ENCODE measurements at places on chromosomes 4 and X. TPM values are rescaled to one million over a fixed set of nuclear protein-coding genes. Genes with fewer than 3 reads are reported as not detected.

The FAM47E gene
- 6.4 TPM for total RNA-seq

The STK32B gene
- 1.3 TPM for total RNA-seq

The CD38 gene
- total RNA-seq = 8.5 TPM

The RNF212 gene
- total RNA-seq = 6.8 TPM

The C4orf51 gene
- total RNA-seq = not detected

GRCh38 chr4:56464581-56464980 is 2.8 kb upstream of the SRP72 start:
- peaks cover 34% of the 10 kb centered on the region for H3K4me1 ChIP-seq
- no peak overlapping the region for H3K27ac ChIP-seq
- no peaks in the 10 kb centered on the region for H3K27me3 ChIP-seq
- peaks cover 30% of the 10 kb centered on the region for H3K36me3 ChIP-seq
- no peak for DNase-seq

- no peak overlapping the region for H3K4me3 ChIP-seq
- no peaks in the 10 kb centered on the region for H3K27me3 ChIP-seq
- no peaks in the 10 kb centered on the region for H3K36me3 ChIP-seq
- no peaks in the 10 kb centered on the region for H3K4me1 ChIP-seq
- no peak for DNase-seq
Observed at GRCh38 chr4:72900952-72901351, 168.6 kb downstream of the COX18 start.

DNA sequence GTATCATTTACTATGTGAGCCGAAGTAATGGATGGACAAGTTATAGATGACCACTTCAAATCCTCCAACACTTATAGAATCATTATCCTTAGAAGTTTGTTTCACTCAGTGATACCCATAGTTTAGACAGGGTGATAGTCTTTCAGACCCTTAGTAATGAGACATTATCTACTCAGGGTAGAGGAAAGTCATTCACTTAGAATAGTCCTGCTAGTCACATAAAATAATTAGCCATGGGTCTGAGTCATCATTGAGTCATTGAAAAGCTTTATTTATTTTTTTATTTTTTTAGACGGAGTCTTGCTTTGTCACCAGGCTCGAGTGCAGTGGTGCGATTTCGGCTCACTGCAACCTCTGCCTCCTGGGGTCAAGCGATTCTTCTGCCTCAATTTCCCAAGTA is 321.7 kb upstream of the FSTL5 start:
- no peak for DNase-seq
- no peaks in the 10 kb centered on the region for H3K27me3 ChIP-seq
- no peaks in the 10 kb centered on the region for H3K4me1 ChIP-seq
- H3K27ac ChIP-seq = no peak overlapping the region
- no peaks in the 10 kb centered on the region for H3K36me3 ChIP-seq
- no peak overlapping the region for H3K4me3 ChIP-seq

- no peak overlapping the region for H3K27ac ChIP-seq
- H3K27me3 ChIP-seq = no peaks in the 10 kb centered on the region
- DNase-seq = no peak
- H3K36me3 ChIP-seq = peaks cover 32% of the 10 kb centered on the region
- no peak overlapping the region for H3K4me3 ChIP-seq
- peaks cover 8% of the 10 kb centered on the region for H3K4me1 ChIP-seq
Observed at GRCh38 chr4:75497133-75497532, 17.1 kb downstream of the RCHY1 start.

- H3K27me3 ChIP-seq = no peaks in the 10 kb centered on the region
- DNase-seq = no peak
- no peaks in the 10 kb centered on the region for H3K4me1 ChIP-seq
- no peak overlapping the region for H3K4me3 ChIP-seq
Observed at GRCh38 chr4:146123231-146123630, 52.3 kb upstream of the LSM6 start.

DNA sequence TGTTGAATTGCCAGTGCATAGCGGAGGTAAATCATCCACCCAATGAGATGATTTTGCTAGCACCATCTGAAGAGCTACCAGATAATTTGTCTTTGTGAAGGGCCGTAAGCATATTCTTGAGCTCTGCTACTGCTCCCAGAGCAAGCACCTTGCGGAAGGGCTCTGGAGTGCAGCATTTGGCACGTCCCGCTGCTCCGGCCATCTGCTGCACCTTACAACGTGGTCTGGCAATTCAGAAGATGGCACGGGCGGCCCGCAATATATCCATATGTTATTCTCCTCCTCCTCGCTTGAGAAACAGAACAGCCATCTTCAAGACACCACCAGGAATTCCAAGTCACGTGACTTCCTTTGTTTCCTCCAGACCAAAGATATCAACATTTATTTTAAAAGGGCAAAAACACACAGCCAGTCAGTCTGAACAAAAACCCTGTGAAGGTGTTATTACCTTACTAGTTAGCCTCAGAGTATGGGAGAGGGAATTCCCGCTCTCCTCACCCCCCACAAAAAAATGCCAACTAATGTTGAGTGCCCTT is 1095.7 kb upstream of the TENM3 start:
- no peaks in the 10 kb centered on the region for H3K36me3 ChIP-seq
- no peaks in the 10 kb centered on the region for H3K27me3 ChIP-seq
- H3K4me1 ChIP-seq = no peaks in the 10 kb centered on the region
- H3K4me3 ChIP-seq = no peak overlapping the region
- DNase-seq = no peak
